Pancreas (tissue), 10 donors: ENCODE measurements at places on chromosomes 13 and 19. TPM values are rescaled to one million over a fixed set of nuclear protein-coding genes. Genes with fewer than 3 reads are reported as not detected.

The MCEMP1 gene
- 0.28 TPM for polyA plus RNA-seq

The UQCR11 gene
- 72.3 TPM for polyA plus RNA-seq

The CABP5 gene
- not detected for polyA plus RNA-seq

DNA sequence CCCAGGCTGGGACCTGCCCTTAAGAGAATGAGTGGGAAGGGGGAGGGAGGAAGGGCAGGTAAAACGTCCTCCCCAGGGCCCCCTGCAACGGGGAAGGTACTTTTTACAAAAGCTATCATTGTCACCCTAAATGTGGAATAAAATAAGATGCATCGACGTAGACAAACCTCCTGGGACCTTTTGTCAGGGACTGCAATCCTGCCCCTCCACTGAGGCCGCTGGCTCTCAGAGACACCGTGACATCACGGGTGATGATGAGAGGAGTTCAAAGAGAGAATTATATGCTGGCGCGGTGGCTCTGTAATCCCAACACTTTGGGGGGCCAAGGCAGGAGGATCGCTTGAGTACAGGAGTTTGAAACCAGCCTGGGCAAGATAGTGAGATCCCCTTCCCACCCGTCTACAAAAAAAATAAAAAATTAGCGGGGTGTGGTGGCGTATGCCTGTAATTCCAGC is 1.8 kb upstream of the MYBPC2 start:
- no peaks in the 10 kb centered on the region for H3K27me3 ChIP-seq
- H3K4me1 ChIP-seq, result no peaks in the 10 kb centered on the region
- peak overlapping the region; percentile 67 for H3K4me3 ChIP-seq
- no peak overlapping the region for H3K27ac ChIP-seq

- H3K27ac ChIP-seq, result no peak overlapping the region
- no peak overlapping the region for H3K4me3 ChIP-seq
- no peaks in the 10 kb centered on the region for H3K27me3 ChIP-seq
- no peak for DNase-seq
- no peaks in the 10 kb centered on the region for H3K36me3 ChIP-seq
- no peaks in the 10 kb centered on the region for H3K4me1 ChIP-seq
Measured at GRCh38 chr13:75511051-75511625, 26.5 kb downstream of the COMMD6 start.

The BRCA2 gene
- 0.19 TPM for polyA plus RNA-seq

DNA sequence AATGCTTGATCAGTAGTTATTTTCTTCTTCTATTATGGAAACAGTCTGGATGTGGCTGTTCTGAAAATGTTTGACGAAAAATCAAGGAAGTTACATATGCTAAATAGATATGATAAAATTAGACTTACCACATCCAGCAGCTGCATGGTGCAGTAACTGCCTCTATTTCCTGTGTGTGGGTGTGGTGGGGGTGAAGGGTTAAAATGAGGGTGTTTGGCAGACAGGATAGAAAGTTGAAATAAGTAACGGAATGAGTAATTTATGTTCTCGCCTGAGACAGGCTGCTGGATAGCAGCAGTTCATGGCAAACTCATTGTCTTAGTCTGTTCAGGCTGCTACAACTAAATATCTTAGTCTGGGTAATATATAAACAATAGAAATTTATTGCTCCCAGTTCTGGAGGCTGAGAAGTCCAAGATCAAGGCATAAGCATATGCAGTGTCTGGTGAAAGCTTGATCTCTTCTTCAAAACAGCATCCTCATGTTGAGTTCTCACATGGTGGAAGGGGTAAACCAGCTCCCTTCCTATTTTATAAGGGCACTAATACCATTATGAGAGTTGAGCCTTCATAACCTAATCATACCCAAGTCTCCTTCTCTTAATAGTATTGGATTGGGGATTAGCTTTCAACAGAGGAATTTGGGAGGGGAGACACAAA is 1248.9 kb downstream of the SLITRK5 start:
- no peaks in the 10 kb centered on the region for H3K27me3 ChIP-seq
- H3K4me3 ChIP-seq, result no peak overlapping the region
- no peaks in the 10 kb centered on the region for H3K36me3 ChIP-seq
- H3K27ac ChIP-seq, result no peak overlapping the region
- no peak for DNase-seq
- no peaks in the 10 kb centered on the region for H3K4me1 ChIP-seq

- H3K27ac ChIP-seq, result no peak overlapping the region
- H3K4me1 ChIP-seq, result no peaks in the 10 kb centered on the region
- DNase-seq, result no peak
- no peaks in the 10 kb centered on the region for H3K36me3 ChIP-seq
Measured at GRCh38 chr13:50543782-50544181, 299.7 kb downstream of the DLEU7 start.

The ZNF440 gene
- 5.1 TPM for polyA plus RNA-seq

DNA sequence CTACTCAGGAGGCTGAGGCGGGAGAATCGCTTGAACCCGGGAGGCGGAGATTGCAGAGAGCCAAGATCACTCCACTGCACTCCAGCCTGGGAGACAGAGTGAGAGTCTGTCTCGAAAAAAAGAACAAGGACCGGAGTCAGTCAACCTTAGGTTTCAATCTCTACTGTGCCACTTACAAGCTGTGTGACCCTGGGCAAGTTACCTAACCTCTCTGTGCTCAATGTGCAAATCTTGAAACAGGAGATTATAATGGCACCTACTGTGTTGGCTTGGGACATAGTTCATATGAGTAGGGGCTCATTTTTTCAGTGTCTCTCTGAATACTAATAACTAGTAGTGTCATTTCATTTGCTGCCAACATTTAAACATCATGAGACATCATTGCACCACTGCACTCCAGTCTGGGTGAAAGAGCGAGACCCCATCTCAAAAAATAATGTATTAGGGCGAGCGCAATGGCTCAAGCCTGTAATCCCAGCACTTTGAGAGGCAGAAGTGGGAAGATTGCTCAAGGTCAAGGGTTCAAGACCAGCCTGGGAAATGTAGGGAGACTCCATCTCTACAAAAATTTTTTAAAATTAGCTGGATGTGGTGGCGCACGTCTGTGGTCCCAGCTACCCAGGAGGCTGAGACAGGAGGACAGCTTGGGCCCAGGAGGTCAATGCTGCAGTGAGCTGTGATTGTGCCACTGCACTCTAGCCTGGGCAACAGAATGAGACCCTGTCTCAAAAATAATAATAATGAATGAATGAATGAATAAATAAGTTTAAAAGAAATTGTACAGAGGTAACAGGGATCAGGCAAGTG is 5.5 kb downstream of the C3 start:
- H3K4me3 ChIP-seq, result no peak overlapping the region
- no peaks in the 10 kb centered on the region for H3K27me3 ChIP-seq

DNA sequence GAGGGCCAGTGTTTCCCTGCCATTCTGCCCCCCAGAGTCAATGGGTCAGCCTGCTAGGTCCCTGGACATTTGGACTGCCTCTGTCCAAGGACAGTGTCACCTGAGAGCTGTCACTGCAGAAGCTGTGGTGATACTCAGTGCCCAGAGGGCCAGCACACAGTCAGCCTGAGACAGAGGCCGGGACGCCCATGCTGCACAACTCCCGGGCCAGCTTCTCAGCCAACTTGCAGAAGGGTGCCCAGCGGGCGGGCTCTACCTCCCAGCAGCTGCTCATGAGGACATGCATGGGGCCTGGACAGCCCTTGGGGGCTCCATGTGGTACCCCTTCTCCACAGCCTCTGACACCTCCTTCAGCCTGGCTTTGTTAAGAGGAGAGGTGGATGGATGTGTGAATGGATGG is 3.8 kb upstream of the RAX2 start:
- no peak overlapping the region for H3K4me3 ChIP-seq
- H3K27me3 ChIP-seq, result no peaks in the 10 kb centered on the region
- no peaks in the 10 kb centered on the region for H3K4me1 ChIP-seq
- H3K36me3 ChIP-seq, result no peaks in the 10 kb centered on the region
- DNase-seq, result no peak

The ZNF540 gene
- 5.5 TPM for polyA plus RNA-seq

The URAD gene
- 0.31 TPM for polyA plus RNA-seq

The RAB3A gene
- 2.3 TPM for polyA plus RNA-seq

- H3K36me3 ChIP-seq, result no peaks in the 10 kb centered on the region
- no peaks in the 10 kb centered on the region for H3K4me1 ChIP-seq
- no peak overlapping the region for H3K27ac ChIP-seq
- no peak overlapping the region for H3K4me3 ChIP-seq
- no peak for DNase-seq
Measured at GRCh38 chr13:25080773-25081172, 15.2 kb upstream of the PABPC3 start.

GRCh38 chr19:8618751-8619150 is 8.2 kb upstream of the ADAMTS10 start:
- H3K4me1 ChIP-seq, result no peaks in the 10 kb centered on the region
- no peaks in the 10 kb centered on the region for H3K27me3 ChIP-seq
- H3K36me3 ChIP-seq, result no peaks in the 10 kb centered on the region
- DNase-seq, result no peak

GRCh38 chr19:1417681-1418495 is 10.5 kb downstream of the DAZAP1 start:
- DNase-seq, result no peak
- no peaks in the 10 kb centered on the region for H3K27me3 ChIP-seq
- H3K36me3 ChIP-seq, result no peaks in the 10 kb centered on the region
- H3K4me1 ChIP-seq, result peaks cover 41% of the 10 kb centered on the region
- no peak overlapping the region for H3K4me3 ChIP-seq

GRCh38 chr13:38814331-38814730 is 127.5 kb downstream of the FREM2 start:
- no peaks in the 10 kb centered on the region for H3K36me3 ChIP-seq
- no peak overlapping the region for H3K4me3 ChIP-seq
- H3K27me3 ChIP-seq, result no peaks in the 10 kb centered on the region
- DNase-seq, result no peak
- H3K27ac ChIP-seq, result no peak overlapping the region

DNA sequence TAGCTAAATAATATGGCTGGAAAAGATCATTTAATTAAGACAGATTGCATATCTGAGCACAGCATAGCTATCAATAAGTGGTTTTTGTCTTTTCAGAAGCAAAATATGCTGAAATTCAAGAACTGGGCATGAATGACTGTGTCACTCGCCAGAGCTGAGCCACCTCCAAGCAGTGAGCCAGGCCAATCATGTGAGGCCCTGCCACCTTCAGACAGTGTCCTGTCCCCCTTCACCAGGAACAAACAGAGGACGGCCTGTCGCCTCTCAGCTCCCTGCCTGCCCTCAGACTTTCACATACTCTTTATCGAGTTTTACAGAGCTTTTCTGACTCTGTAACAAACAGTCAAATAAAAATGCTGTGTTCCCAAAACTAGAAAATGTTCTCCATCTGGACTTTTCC is 171.0 kb upstream of the TSC22D1 start:
- H3K27me3 ChIP-seq, result no peaks in the 10 kb centered on the region
- no peak overlapping the region for H3K4me3 ChIP-seq
- peak overlapping the region; percentile 2 for H3K27ac ChIP-seq
- peaks cover 9% of the 10 kb centered on the region for H3K4me1 ChIP-seq

GRCh38 chr19:29564574-29565005 is 38.8 kb downstream of the VSTM2B start:
- H3K27ac ChIP-seq, result no peak overlapping the region
- no peaks in the 10 kb centered on the region for H3K36me3 ChIP-seq
- no peaks in the 10 kb centered on the region for H3K27me3 ChIP-seq

The CCDC70 gene
- polyA plus RNA-seq, result not detected

- H3K36me3 ChIP-seq, result no peaks in the 10 kb centered on the region
- H3K4me3 ChIP-seq, result peak overlapping the region; percentile 25
- H3K27me3 ChIP-seq, result no peaks in the 10 kb centered on the region
- DNase-seq, result no peak
Measured at GRCh38 chr13:30487075-30487470, 21.3 kb upstream of the HMGB1 start.

DNA sequence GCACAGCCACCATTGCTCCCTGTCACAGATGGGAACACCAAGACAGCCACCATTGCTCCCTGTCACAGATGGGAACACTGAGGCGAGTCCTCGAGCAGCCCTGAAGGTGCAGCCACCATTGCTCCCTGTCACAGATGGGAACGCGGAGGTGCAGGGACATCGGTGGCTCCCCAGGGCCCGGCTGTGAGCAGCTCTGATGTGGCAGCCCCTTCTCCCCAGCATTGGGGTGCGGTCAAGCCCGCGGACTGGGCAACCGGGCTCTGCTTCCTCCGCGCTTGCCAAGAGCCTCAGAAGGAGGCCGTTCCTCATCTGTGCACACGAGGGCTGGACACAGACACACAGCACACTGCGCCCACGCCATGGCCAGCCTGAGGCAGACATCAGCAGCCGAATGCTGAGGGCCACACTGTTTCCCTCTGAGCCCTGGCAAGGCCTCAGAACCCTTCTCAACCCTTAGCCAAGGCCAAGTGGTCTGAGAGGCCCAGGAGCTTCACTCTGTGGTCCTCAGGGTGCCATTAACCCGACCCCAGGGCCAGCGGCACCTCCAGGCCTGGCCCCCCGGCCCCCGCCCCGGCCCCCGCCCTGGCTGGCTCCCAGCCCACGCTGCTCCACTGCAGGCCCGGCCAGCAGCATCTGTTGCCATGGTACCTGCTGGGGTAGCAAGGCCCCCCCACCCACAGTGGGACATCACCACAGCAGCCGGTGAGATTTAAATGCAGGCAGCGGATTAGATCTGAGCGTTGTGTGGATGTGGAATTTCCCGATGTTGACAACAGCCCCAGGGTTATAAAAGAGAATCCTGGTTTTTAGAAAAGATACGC is 18.4 kb downstream of the C2CD4C start:
- H3K4me3 ChIP-seq, result no peak overlapping the region
- no peak overlapping the region for H3K27ac ChIP-seq
- H3K4me1 ChIP-seq, result no peaks in the 10 kb centered on the region

DNA sequence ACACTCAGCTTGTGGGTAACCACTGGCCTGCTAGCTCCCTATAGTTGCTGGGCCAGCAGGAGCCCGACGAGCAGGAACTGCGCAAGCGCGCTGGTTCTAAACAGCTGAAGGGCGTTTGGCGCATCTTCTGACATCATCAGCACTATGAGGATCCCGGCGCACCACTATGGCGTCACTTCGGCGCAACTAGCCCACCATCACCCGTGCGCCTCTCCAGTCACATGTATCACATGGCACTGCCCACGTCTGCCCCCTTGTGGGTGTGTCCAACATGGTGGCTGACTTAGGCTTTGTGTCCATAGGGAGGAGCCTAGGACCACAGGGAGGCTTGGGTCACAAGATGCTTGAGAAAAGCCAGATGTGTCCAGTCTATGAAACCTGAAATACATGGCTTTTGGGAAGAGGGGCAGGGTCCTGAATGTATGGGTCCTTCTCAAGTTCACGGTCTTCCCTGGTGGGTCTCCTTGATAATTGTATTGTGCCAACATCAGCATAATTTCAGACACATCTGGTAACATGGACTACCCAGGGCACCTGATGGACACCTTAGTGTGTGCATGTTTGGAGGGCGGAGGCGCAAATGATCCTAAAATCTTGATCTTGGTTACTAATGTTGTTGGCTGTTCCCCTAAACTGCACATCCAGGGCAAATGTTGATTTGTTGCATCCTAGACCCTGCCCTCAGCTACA is 18.0 kb downstream of the KLK4 start:
- H3K36me3 ChIP-seq, result no peaks in the 10 kb centered on the region
- no peak overlapping the region for H3K27ac ChIP-seq
- DNase-seq, result no peak
- no peak overlapping the region for H3K4me3 ChIP-seq

- H3K4me1 ChIP-seq, result no peaks in the 10 kb centered on the region
- no peak overlapping the region for H3K27ac ChIP-seq
- peaks cover 8% of the 10 kb centered on the region for H3K36me3 ChIP-seq
- H3K4me3 ChIP-seq, result no peak overlapping the region
- H3K27me3 ChIP-seq, result no peaks in the 10 kb centered on the region
Measured at GRCh38 chr13:75847588-75847987, 211.5 kb downstream of the LMO7 start.
